ENCODE measurements at places on chromosomes 1 and 21.

DNA sequence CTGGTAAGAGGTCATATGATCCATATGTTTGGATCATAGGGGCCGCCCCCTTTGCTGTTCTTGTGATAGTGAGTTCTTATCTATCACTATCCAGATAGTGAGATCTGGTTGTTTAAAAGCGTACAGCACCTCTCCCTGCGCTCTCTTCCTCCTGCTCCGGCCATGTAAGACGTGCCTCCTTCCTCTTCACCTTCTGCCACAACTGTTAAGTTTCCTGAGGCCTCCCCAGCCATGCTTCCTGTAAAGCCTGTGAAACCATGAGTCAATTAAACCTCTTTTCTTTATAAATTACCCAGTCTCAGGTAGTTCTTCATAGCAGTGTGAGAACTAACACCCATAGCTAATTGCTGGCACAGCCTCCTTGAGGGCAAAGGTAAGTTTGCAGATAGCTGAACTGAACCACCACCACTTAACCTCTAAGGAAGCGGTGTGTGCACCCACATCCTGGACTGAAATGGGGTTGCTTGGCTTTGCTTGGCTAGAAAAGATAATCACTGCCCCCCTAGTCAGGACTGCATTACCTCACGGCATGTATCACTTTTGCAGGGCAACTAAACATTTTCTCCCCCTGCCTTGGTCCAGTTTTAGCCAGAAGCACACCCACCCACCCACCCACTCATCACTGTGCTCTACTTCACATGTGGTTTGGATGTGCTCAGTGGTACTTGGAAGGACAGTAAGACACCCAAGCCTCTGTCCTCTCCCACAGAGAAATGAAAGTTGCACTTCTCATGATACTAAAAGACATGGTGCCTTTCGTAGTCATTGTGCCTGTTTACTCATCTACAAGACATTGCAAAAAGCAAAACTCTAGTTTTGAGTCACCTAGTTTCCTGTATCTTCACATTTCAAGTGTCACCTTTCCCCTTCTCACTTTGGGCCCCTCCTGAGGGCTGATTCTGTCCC lies 23.1 kb upstream of the PTAFR start:
- no peak overlapping the region for H3K4me3 ChIP-seq
- H3K27me3 ChIP-seq: no peaks in the 10 kb centered on the region
- H3K27ac ChIP-seq: no peak overlapping the region
- peaks cover 12% of the 10 kb centered on the region for H3K36me3 ChIP-seq
- no peak for DNase-seq
- H3K4me1 ChIP-seq: no peaks in the 10 kb centered on the region

DNA sequence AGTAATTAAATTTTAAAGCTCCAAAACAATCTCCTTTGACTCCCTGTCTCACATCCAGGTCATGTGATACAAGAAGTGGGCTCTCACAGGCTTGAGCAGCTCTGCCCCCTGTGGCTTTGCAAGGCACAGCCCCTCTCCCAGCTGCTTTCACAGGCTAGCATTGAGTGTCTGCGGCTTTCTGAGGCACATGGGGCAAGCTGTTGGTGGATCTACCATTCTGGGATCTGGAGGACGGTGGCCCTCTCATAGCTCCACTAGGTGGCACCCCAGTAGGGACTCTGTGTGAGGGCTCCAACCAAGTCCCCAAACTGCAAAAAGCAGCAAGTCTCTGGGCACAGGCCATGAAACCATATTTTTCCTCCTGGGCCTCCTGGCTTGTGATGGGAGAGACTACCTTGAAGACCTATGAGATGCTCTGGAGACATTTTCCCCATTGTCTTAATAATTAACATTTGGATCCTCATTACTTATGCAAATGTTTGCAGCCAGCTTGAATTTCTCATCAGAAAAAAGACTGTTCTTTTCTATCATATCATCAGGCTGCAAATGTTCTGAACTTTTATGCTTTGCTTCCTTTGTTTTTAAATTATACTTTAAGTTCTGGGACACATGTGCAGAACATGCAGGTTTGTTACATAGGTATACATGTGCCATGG lies 554.1 kb upstream of the OLFM3 start:
- H3K27ac ChIP-seq: no peak overlapping the region
- H3K36me3 ChIP-seq: no peaks in the 10 kb centered on the region
- DNase-seq: no peak

DNA sequence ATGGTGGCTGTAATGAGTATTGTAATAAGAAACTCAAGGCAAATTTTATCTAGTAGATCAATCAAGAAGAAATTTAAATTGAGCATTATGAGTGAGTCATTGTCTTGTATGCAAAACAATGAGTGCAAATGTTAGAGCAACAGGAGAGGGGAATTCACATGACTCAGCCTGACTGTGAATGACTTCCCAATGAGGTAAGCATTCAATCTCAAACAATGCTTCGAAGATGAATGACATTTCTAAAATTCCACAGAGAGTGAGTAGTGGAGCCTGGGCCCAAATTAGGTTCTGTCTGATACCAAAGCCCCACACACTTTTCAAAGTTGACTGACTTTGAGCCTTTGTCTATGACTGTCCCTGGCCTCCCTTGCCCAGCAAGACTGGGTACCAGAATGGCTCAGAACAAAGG lies 738.0 kb downstream of the PTPRU start:
- no peak overlapping the region for H3K4me3 ChIP-seq
- no peak for DNase-seq
- no peaks in the 10 kb centered on the region for H3K36me3 ChIP-seq
- H3K27ac ChIP-seq: no peak overlapping the region
- H3K4me1 ChIP-seq: no peaks in the 10 kb centered on the region
- H3K27me3 ChIP-seq: no peaks in the 10 kb centered on the region

DNA sequence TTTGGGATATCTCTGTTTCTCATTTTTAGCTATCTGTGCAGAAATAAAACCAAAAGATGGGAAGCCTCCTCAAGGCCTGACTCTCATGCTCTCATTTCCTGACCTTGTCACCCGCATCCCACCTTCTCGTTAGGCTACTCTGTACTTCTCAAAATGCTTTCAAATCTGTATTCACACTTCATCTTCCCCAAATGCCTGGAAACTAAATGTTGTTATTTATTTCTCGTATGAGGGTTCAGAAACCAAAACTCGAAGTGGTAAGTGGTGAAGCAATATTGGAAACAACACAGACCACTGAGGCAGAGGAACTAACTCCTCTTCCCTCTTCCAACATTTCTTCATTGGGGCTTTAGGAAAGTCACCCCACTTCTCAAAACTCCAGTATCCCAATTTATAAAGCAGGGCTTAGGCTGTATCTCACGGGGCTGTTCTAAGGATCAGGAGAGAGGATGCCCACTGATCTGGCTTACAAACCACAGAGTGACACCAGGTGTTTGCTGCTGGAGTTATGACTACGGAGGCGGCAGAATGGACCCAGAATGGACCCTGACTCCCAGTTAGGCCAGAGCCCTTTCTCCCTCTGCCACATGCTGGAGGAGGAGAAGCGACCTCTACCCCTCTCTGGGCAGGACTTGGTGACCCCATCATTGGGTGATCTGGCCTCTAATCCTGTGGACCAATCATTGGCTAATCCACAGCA lies 3.5 kb downstream of the SLAMF7 start:
- no peaks in the 10 kb centered on the region for H3K27me3 ChIP-seq
- no peak overlapping the region for H3K27ac ChIP-seq

DNA sequence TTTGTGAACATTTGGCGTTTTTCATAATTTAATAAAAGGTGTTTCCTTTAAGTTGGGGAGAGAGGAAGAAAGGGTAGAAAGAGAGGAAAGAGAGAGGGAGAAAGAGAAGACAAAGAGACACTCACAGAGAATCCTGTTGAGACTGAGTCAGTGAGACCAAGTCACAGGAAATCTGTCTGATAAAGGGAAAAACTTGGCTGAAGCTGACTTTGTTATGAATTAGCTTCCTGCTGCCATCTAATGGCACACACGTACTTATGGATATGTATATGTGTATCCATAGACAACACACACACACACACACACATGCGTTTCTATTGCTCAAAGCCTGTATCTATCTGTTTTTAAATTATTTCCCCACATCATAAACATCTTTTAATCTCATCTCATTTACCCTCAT lies 42.5 kb upstream of the DISC1 start:
- no peak overlapping the region for H3K4me3 ChIP-seq
